ENCODE measurements at places on chromosomes 12 and 14.

- peak; percentile 37 for DNase-seq
Measured at GRCh38 chr12:10722905-10723746, at the start of gene YBX3. Gene YBX3 (minus strand): TSS chr12:10723323. CDS start chr12:10723111, 212 bp downstream.

DNA sequence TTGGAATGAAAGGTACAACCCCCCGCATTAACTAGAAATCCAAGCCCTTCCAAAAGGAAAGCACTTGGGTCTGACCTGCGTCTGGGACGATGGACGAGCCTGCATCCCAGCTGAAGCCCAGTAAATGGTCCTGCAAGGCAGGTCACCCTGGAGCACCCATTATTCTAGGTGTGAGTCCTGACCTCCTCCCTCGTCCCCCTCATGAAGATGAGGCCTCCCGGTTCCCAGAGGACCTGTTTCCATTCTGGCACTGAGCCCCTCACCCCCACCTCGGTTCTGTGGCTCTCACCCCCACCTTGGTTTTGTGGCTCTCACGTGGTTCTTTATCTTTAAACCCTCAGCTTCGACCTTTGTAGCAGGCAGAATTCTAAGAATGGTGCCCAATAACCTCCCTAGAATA, 7.3 kb downstream of the IFI27 start:
- no peak for DNase-seq

GRCh38 chr12:132601171-132601883, 9.1 kb downstream of the LRCOL1 start:
- DNase-seq = no peak

DNA sequence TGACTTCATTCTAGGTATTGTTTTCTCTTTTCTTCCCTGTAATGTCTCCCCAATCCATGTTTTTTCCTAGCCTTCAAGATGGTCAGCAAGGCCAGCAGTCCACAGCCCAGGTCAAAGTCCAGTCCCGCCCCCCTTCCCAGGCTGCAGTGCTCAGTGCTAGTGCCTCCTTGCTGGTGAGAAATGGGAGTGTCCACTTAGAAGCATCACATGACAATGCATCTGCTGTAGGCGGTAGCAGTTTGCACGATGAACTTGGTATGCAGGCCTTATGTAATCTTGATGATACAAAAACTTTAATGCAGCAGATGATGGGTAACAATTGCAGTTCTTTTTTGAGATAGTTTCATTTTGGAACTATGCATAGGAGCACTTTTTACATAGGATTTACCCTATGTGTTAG, 88.4 kb downstream of the PCNX1 start:
- no peak for DNase-seq
